Activated CD4-positive, alpha-beta T cell treated with anti-CD3 and anti-CD28 coated beads, Interleukin-2, amount 10 ng/mL, durations not matched to agents 7 days and 5 days (primary cell): ENCODE measurements at places on chromosomes 6 and 20. TPM values are rescaled to one million over a fixed set of nuclear protein-coding genes. Genes with fewer than 3 reads are reported as not detected.

SLA2 gene
- total RNA-seq, result 92.7 TPM

NT5E gene
- total RNA-seq, result 6.1 TPM

VGLL2 gene
- total RNA-seq, result not detected

CPXM1 gene
- total RNA-seq, result not detected

EDN1 gene
- total RNA-seq, result not detected

YTHDF1 gene
- 41.3 TPM for total RNA-seq

BMP5 gene
- total RNA-seq, result not detected

PGM3 gene
- total RNA-seq, result 14.1 TPM

SLC22A16 gene
- not detected for total RNA-seq

PPIL6 gene
- 0.22 TPM for total RNA-seq

LAMA2 gene
- total RNA-seq, result 0.05 TPM

SNAI1 gene
- not detected for total RNA-seq

ERVFRD-1 gene
- total RNA-seq, result not detected

TBC1D7 gene
- 18.1 TPM for total RNA-seq

FOXQ1 gene
- not detected for total RNA-seq

CLDN20 gene
- total RNA-seq, result not detected

TP53TG5 gene
- not detected for total RNA-seq

PERP gene
- total RNA-seq, result 4.6 TPM

SDCBP2 gene
- total RNA-seq, result 2.2 TPM

TAGAP gene
- total RNA-seq, result 60.3 TPM

IPCEF1 gene
- total RNA-seq, result 26.2 TPM

POU5F1 gene
- total RNA-seq, result not detected

ADRM1 gene
- 90.1 TPM for total RNA-seq

PKIB gene
- 1.2 TPM for total RNA-seq

TSBP1 gene
- not detected for total RNA-seq

OPN5 gene
- not detected for total RNA-seq

EBF4 gene
- total RNA-seq, result 0.64 TPM
